M059J (cell line): ENCODE measurements at places on chromosomes 7 and 10. TPM values are rescaled to one million over a fixed set of nuclear protein-coding genes. Genes with fewer than 3 reads are reported as not detected.

- peak; percentile 21 for DNase-seq
Measured at GRCh38 chr10:21626457-21627161, 92.6 kb downstream of the MLLT10 start.

DNA sequence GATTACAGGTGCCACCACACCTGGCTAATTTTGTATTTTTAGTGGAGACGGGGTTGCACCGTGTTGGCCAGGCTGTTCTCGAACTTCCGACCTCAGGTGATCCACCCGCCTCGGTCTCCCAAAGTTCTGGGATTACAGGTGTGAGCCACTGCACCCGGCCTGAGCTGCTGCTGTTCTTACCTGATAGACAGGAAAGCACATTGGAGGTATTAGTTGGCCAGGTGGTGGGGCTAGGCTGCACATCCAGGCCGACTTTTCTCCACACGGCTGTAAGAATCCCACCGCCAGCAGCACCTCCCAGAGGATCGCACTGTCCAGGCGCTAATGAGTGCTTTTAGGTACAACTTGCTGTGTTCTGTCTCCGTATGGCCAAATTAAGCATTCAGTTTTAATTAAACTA, 112.6 kb downstream of the WDR37 start:
- DNase-seq: no peak

- no peak for DNase-seq
Measured at GRCh38 chr10:58453105-58453504, 59.6 kb upstream of the BICC1 start.

DNA sequence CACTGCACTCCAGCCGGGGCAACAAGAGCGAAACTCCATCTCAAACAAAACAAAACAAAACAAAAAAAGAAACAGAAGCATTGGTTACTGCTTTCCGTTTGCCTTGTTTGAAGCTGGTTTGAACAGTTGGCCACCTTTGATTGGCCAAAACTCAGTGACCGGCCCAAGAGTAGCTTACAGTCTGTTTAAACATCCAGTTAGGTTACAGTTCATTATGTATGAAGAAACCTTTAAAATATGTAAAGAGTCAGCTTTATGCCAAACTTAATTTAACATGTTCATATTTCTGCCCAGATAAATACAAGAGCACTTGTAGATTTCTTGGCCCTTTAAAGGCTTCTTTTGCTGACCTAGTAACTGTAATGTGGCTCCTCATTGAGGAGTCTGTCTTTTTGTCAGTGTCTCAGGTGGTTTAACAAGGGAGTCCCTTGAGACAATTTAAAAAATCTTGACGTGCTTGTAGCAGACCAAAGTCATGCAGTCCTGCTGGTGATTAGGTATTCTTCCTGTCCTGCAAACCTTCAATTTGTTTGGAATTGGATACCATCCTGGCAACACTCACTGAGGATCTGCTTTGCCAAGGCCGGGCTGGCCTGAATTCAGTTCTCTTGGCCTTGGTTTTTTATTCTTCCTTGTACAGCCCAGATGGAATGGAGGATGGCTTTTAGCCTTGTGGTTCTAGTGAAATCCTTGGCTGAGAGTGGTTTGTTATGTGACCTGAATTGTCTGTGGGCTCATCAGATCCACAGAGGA, 128.9 kb downstream of the PLXDC2 start:
- DNase-seq: no peak

GRCh38 chr10:61994405-61995219, 93.1 kb downstream of the ARID5B start:
- DNase-seq: no peak

- no peak for DNase-seq
Measured at GRCh38 chr10:117390420-117390819, 15.2 kb upstream of the PDZD8 start.

- peak; percentile 17 for DNase-seq
Measured at GRCh38 chr10:110803830-110804338, 67.8 kb upstream of the PDCD4 start.

- DNase-seq: no peak
Measured at GRCh38 chr7:16098058-16098457, 323.3 kb downstream of the CRPPA start.

DNA sequence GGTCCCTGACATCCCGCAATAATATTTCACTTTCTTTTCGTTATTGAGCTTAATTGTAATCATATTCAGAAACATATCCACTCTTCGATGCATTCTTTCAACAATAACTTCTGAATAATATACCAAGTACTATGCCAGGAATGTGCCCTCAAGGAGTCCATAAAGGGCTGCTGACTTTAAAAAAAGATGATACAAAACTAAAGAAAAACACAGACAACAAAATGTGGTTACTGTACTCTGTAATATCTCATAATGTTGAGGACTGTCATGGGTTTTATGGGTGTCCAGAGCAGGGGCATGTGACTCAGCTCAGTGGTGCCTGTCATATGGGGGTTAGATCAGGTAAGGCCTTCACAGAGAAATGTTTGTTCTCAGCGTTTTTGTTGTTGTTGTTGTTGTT, 73.7 kb downstream of the ARL4A start:
- no peak for DNase-seq

- peak; percentile 40 for DNase-seq
Measured at GRCh38 chr10:35336084-35336831, at the start of gene CCNY. CCNY (plus strand) TSS chr10:35336509; CDS start chr10:35337054, 545 bp downstream.

DNA sequence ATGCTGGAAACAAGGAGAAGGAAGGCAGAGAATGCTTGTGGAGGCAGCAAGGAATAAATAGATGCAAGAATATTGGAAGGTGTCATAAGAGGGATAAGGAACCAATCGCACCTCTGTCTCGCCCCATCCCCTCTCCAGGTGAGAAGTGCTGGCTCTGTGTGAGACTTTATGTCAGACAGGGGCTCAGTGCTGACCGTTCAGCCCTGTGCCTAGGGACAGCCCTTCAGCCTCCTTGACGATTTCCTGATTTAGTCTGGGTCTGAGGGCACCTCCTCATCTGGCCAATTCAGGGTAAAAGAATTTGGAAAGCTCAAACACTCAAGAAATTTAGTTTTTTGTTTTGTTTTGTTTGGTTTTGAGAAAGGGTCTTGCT, 54.9 kb downstream of the FAM241B start:
- DNase-seq: no peak

DNA sequence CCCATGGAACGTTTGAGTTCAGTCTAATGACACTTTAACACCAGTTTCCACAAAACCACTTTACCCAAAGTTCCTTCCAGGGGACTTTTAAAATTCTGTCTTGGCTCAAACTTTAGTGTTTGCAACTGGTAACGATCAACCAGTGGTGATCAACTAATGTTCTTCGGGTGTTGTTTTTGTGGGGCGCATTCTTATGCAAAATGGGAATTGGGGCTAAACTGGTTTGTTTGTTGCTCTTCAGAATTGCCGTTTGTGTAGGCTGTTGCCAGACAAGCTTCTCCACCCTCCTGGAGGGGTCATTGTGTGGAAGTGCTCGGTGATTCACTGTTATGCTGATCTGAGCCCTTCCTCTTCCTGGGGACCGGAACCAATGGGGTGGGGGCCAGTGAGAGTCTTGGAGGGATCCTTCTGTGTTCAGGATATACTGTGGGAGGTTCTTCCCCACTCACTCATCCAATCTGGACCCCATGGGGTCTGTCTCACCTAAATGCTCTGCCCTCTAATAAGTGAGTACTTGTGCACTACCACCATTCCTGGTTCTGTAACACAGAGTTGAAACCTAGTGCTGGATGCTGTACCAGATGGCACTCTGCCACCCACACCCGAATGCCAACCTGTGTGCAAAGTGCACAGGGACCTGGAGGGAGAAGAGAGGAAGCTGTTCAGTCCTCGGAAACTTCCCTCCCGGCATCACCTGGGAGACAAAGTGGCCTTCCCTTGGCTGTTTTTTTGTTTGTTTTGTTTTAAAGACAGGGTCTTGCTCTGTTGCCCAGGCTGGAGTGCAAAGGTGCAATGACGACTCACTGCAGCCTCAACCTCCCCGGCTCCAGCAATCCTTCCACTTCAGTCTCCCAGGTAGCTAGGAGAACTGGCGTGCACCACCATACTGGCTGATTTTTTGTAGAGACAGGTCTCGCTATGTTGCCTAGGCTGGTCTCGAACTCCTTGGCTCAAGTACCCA, 2.1 kb downstream of the NFE2L3 start:
- peak; percentile 67 for DNase-seq

DNA sequence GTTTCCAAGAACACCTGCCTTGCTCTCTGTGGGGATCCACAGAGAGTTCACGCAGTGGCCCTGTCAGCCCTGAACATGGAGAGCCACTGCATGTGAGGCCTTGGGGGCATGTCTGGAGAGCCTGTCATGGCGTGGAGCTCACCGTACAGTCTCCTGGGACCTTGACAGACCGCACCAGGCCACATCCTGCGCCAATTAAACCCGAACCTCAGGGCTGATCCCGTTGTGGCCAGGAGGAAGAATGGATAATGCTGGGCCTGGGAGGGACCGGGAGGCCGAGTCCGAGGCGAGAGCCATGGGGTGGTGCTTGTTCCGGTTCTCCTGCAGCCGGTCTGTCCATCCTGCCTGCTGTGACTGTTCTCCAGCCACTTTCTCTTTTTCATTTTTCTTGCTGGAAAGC, 68.7 kb downstream of the DNAJB6 start:
- DNase-seq: no peak

GRCh38 chr10:97771055-97771891, 526 bp downstream of the SFRP5 start:
- no peak for DNase-seq

- peak; percentile 55 for DNase-seq
Measured at GRCh38 chr10:72694476-72695369, 2.8 kb downstream of the MCU start.

DNA sequence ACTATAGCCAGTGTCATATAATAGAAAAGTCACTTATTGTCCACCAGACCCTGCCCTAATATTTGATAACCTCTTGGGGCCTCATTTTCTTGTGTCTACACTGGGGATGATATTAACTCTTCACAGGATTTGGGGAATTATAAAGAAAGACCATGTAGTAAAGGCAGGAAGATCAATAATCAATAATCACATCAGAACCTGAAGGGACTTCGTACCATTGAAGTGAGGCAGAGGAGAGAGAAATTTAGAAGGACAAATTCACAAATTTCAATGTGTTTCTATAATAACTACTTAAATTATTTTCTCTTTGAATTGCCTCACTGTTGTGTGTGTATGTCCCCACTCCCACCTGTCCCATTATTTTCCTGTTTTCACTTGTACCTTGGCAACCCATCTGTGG, 10.7 kb upstream of the SGMS1 start:
- peak; percentile 7 for DNase-seq

- no peak for DNase-seq
Measured at GRCh38 chr7:77544518-77544917, 7.4 kb downstream of the PTPN12 start.

- peak; percentile 81 for DNase-seq
Measured at GRCh38 chr10:75230600-75231038, 5.1 kb downstream of the COMTD1 start.

GRCh38 chr10:119526621-119527592, 15.6 kb downstream of the RGS10 start:
- DNase-seq: no peak

DNA sequence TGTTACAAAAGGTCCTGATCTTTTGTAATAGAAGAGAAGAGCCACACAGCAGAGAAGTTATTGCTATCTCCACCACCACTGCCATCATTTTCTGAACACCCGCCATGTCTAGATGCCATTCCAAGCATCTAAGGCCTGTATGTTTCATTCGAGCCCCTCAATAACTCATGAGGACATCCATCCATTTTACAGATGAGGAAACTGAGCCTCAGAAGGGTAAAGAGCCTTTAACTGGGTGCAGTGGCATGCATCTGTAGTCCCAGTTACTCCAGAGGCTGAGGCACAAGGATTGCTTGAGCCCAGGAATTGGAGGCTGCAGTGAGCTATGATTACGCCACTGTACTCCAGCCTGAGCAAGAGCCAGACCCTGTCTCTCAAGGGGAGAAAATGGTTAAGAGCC, 39.3 kb downstream of the UBE2H start:
- DNase-seq: no peak

The CALY gene
- total RNA-seq: not detected in 2 replicates

The NRF1 gene
- 13.3 and 20.2 TPM in 2 replicates for total RNA-seq

The DRGX gene
- total RNA-seq: not detected in 2 replicates

The AKR1C2 gene
- total RNA-seq: 0.49 and 0.86 TPM in 2 replicates

The MCM10 gene
- 9.4 and 11.6 TPM in 2 replicates for total RNA-seq

The SPACDR gene
- 2.4 TPM in 1 of 2 replicates, not detected in the other for total RNA-seq

The CTAGE15 gene
- 0.27 TPM in 1 of 2 replicates, not detected in the other for total RNA-seq

The ARL4A gene
- total RNA-seq: 31.7 and 44.5 TPM in 2 replicates

The CDHR1 gene
- total RNA-seq: not detected in 2 replicates
